ENCODE measurements at places on chromosomes 12 and 14.
A peak's percentile ranks its signal among the peaks of the same experiment; 100 is the strongest.

DNA sequence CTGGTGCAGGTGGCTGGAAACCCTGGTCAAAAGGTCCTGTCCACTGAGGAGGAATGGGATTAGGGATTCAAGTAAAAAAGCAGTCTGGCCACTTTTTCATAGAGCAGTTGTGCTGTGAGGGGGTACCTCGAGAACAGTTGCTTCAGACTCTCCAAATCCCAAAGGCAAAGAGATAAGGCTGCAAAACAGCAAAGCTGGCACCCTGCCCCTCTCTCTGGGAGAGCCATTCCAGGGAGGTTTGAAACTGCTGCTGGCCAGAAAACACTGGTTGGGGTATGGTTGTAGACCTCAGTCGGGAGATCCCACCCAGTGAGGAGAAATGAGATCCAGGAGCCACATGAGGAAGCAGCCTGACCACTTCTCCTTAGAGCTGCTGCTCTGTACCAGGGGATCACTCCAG, 137.3 kb downstream of the CEP83 start:
- no peak for DNase-seq

DNA sequence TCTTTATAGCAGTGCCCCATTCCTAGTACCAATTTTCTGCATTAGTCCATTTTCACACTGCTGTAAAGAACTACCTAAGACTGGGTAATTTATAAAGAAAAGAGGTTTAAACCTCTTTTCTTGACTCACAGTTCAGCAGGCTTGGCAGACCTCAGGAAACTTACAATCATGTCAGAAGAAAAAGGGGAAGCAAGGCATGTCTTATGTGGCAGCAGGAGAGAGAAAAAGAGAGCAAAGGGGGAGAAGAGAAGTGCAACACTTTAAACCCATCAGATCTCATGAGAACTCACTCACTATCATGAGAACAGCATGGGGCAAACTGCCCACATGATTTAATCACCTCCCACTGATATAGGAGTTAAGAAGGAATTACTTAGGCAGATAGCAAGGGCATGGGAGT, 101.6 kb upstream of the PLEKHG7 start:
- DNase-seq, result no peak

- DNase-seq, result no peak
Observed at GRCh38 chr14:41423503-41423902, 183.2 kb upstream of the LRFN5 start.

- DNase-seq, result no peak
Observed at GRCh38 chr12:122265886-122266229, 436 bp downstream of the VPS33A start.

DNA sequence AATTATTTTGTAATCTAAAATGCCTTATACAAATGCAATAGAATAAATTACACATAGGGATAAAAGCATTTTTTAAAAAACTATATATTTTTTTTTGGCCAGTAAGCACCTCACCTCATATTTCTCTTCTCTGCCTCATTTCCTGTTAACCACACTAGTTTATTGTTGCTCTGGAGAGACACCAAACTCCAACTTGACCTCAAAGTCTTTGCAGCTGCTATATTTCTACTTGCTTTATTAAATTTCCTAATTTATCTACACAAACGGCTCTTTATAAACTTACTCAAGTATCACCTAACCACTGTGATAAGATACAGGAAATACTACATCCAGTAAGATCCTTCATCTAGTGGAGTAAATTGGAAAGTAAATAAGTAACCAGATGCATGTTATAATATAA, 622.3 kb downstream of the C12orf50 start:
- DNase-seq, result no peak

DNA sequence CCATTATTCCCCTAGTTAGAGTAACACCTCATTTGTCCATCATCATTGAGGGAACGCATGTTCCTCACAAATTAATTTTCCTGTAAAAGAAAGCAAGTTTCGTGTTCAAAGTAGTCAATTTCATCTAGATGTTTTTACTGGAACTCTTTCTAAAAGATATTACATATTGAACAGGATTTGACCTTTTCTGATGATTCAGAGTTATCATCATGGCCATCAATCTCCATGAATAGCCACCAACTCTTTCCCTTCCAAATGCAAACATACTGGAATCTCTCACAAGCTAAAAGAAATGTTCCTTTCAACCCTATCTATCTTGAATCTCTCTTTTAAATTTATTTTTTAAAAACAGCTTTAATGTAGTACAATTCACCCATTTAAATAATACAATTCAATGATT, 263.1 kb upstream of the FAR2 start:
- DNase-seq, result no peak

DNA sequence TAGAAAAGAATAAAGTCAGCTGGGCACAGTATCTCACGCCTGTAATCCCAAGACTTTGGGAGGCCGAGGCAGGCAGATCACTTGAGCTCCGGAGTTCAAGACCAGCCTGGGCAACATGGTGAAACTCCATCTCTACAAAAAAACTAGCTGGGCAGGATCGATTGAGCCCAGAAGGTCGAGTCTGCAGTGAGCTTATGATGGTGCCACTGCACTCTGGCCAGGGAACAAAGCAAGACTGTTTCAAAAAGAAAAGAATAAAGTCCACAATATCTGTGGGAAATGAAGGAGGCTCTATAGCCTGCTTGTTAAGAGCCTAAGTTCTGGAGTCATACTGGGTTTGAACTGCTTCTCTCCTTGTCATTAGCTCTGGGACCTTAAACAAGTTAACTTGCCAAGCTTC, 7.9 kb downstream of the MAPK1IP1L start:
- DNase-seq, result no peak

DNA sequence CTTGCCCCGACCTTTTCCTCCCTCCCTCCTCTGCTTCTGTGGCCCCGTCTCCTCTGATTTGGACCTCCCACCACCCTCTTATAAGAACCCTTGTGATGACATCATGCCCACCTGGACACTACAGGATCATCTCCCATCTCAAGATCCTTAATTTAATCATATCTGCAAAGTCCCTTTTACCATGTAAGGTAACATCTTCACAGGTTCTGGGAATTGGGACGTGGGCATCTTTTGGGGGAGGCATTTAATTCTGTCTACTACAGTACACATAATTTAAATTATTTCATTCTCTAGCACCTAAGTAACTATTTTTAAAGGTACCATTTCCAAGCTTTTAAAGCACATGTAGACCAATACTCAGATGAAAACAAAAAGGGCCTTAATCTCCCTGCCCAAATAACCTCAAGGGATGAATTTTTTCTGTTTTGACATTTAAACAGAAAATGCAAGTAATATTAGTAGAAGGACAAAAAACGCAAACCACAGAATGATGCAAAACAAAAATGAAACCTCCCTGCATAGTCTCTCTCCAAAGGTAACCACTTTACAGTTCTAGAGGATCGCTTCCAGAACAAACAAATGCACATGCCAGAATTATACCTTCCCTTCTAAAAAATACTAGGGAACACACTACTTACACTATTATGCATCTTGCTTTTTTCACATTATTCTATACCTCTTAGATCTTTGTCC, 222.1 kb downstream of the AACS start:
- DNase-seq, result no peak

DNA sequence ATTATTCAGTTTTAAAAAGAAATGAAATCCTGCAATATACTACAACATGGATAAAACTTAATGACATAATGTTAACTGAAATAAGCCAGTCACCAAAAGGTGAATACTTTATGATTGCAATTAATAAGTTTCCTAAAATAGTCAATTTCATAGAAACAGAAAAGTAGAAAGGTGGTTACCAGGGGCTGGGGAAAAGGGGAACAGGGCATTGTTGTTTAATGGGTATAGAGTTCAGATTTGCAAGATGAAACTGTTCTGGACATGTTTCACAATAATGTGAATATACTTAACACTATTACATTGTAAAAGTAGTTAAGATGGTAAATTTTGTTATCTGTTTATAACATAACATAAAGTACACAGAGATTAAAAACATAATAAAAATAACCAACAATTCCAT, 550.9 kb downstream of the CCER1 start:
- no peak for DNase-seq

- no peak for DNase-seq
Observed at GRCh38 chr12:65532764-65533163, 254.3 kb downstream of the MSRB3 start.

DNA sequence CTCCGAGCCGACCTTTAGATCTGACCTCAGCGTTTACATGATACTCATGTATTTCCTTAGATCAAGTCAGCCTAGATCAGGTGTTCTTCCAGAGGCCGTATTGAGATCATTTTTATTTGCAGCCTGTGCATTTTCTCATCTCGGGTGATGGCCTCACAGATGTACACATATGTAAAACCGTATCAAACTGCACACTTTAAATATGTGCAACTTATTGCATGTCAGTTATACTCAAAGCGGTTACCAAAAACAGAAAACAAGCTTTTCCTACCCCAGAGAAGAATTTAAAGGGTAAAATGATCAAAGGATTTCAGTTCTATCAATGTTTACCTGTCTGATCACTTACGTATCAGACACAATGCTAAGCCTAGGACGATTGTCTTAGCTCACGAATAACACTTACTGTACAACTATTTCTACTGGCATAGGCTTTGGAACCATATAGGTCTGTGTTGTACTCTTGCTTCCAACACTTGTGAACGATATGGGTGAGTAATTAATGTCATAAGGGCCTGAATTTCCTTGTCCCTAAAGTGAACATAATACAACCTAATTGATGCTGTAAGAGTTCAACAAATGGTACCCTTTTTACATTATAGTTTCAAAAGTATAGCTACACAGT, 628 bp upstream of the LLPH start:
- DNase-seq, result no peak

DNA sequence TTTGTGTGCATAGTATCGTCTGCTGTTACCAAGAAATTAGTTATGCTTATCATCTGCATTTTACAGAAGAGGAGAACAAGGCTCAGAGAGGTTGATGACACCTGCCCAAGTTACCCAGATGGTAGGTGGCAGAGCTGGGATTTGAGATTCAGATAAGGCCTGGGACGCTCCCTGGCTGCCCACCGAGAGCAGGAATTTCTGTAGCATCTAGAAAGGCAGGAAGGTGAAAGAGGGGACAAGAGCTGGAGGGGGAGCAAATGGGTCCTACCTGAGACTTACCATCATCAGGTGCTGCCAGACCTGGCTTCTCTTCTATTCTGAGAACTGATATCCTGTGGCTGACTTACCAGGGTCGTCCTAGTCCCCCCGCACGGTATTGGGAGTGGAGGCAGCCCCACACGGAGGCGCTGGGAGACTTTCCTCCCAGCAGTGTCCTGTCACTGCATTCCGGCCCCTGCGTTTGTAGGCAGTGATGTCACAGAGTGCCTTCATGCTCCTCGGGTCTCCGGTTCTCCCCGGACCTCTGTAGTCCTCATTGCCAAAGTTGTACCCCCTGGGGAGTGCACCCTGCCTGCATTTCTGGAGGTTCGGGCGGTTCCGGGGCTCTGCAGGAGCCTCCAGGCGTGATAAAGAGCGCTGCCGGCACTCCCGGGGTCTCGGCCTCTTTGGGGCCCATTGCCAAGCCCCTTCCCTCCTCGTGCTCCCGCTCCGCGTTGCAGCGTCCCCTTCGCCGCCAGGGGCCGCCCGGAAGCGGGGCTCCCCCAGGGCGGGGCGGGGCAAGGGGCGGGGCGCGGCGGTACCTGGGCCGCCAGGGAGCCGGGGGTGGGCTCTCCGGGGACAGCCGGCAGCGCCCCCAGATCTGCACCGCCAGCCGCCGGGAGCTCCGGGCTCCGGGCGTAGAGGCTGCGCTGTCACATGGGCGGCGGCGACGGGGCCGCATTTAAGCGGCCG, at the start of gene CABP1:
CABP1 (plus strand) TSS at position 856 of the 951 bp plus-strand sequence; CDS start at position 916, 60 bp downstream.
- DNase-seq, result no peak

DNA sequence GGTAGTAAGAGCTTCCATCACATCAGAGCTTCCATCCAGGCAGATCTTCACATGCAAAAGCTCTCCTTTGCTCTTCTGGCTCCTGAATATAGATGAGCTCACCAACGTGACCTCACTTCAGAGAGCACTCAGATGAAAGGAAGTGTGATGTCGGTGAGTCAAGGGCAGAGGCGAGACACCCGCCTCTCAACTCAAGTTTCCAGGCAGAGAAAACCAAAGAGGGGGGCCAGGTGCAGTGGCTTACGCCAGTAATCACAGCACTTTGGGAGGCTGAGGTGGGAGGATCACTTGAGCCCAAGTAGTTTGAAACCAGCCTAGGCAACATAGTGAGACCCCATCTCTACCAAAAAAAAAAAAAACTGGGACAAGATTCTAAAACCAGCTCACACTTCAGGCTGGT, 126.9 kb downstream of the DUSP6 start:
- no peak for DNase-seq

- DNase-seq, result no peak
Observed at GRCh38 chr14:105163040-105163742, 5.4 kb downstream of the JAG2 start.

DNA sequence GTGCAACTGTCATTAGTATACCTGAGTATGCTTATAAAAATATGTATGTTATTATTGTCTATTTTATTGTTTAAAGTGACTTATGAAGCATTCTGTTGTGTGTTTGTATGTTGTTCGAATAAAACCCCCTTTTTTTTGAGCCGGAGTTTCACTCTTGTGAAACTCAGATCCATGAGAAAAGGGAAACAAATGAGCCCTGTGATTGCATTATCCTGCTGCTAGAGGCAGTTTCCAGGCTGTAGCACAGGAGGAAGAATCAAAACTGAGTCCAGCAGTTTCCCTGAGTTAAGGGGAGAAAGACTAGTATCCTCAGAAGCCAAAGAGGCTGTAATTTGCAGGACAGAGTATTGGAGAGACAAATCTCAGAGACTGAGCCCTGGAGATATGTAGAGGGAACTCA, 12.5 kb downstream of the SGPP1 start:
- no peak for DNase-seq

- DNase-seq, result no peak
Observed at GRCh38 chr12:39872425-39872824, 233.5 kb downstream of the SLC2A13 start.

- peak; percentile 20 for DNase-seq
Observed at GRCh38 chr12:46266869-46267574, 1.8 kb downstream of the SLC38A1 start.

- DNase-seq, result no peak
Observed at GRCh38 chr12:81147292-81147919, 69.5 kb downstream of the ACSS3 start.

DNA sequence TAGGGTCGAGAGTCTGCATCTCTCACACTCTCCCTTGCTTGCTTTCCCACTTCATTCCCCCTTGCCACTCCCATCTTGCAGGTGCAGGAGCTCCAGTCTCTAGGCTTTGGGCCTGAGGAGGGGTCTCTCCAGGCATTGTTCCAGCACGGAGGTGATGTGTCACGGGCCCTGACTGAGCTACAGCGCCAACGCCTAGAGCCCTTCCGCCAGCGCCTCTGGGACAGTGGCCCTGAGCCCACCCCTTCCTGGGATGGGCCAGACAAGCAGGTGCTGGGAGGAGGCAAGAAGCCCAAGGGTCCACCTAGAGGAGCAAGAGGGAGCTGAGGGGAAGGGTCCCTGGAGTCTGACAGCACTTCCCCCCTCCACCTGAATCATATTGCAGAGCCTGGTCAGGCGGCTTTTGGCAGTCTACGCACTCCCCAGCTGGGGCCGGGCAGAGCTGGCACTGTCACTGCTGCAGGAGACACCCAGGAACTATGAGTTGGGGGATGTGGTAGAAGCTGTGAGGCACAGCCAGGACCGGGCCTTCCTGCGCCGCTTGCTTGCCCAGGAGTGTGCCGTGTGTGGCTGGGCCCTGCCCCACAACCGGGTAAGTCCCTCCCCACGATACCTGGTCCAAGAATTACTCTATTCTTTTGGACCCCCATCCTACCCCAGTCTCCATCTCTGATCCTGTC, 4.2 kb downstream of the RNF31 start:
- no peak for DNase-seq

GRCh38 chr14:71416392-71416791, 509.1 kb downstream of the PCNX1 start:
- DNase-seq, result no peak

Measured in hippocampal formation (tissue), 2 donors.